Stimulated activated CD8-positive, alpha-beta memory T cell treated with anti-CD3 and anti-CD28 coated beads, Interleukin-4, amount 100 ng/mL, for 4 hours (primary cell): ENCODE measurements at places on chromosomes 13 and 19.

DNA sequence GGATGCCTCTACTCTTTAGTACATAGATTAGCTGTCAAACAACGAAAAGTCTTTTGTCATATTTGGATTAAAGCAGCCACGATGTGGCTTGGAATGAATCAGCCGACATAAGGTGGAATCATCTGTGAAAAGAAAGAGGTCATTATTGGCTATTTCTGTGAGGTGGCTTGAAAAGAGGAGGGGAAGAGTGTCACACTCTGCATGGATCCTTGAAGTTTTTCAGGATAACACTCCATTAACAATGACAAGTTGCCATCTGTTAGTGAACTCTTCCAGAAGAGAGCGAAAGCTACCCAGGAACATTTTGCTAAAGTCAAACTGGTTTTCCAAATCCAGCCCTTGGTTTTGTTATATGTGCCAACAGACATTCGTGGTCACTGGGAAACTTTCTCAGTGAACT, 1604.8 kb downstream of the OLFM4 start:
- no peak for DNase-seq

DNA sequence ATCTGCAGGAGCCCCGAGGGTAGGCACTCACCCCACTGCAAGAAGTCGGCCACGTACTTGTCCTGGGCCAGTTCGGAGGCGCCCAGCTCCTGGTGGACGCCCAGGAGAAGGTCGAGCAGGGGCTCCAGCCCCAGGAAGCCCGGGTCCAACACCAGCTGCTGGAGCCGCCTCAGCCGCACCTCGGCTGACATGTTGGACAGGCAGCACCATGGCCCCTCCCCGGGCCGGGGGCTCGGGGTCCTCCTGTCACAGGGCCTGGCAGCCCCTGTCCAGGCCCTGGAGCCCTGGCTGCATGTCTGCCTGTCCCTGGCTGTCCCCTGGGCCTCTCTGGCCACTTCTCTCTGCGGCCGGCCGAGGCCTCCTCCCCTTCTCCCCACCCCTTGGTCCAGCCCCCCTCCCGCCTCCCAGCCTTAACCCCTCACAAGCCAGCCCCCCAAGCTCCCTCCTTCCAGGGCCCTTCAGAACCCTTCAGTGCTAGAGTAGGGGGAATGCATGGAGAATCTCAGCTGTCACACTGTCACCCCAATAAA, at the start of gene DMPK:
Gene DMPK, minus strand, starts transcription at position 329 of the 530 bp plus-strand sequence. Its CDS starts 138 bp downstream, at position 191.
- no peak for DNase-seq

DNA sequence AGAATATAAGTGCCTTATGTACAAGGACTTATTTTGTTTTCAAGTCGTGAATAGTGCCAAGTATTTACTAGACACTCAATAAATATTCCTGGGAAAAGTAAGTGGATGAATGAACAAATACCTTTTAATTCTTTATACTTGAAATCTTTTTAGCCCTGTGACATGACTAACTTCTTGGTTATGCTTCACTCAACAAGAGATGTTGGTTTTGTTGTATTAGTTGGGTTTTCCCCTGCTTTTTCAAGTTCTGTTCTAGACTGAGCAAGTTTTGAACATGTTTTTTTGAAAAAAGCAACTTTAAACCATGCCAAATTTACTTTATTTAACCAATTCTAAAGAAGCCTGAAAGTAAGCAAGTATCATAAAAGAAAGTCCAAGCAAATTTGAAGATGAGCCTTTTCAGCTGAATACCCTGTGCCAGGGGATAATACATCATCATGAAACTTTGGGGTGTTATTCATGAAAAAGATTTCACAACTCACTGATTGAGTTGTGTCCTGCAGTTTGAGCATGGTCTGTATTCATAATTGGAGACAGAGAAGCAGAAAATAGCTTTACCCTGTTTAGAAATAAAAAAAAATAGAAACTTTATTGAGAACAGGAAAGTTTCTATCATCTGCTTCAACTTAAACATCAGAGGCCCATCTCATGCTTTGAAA, 11.1 kb downstream of the LMO7 start:
- DNase-seq, result no peak

DNA sequence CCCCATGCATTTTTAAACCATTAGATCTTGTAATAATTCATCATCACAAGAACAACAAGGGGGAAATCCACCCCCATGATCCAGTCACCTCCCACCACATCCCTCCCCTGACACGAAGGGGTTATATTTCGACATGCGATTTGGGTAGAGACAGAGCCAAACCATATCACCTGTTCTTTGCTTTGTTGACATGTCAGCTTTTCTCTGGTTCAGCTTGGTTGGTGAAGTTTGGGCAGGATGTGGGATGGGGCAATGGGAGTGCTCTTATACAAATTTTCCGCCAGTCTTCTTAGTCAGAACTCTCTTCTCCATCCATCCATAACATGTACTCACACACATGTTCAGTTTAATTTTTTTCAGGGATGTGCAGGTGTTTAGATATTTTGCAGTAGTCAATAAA, 12.9 kb downstream of the TPP2 start:
- no peak for DNase-seq

GRCh38 chr19:49560358-49560900, 19.9 kb downstream of the NOSIP start:
- no peak for DNase-seq

DNA sequence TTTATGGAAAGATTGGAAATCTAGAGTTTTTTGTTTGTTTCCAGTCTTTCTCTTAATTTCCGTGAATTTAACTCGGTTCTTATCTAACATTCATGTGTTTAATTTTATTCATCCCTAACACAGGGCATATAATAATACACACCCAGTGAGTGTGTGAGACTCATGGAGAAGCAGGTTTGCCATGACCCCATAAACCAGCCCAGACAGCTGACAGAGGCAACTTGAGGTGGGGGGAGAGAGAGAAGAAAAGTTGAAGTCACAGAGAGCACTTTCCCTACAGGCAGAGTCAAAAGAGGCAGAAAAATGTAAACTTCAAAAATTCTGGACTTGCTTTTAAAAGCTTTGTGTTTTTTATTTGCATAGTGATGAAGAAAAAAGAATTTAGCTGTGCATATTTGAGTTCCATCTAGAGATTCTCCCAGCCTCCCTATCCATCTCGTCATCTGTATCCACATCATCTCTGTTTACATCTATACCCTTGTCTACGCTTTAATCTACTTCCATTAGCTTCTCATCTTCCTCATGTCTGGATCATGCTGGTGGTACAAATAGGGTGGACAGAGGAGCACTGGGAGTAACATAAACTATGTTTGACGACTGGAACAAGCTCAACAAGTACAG, 60.2 kb downstream of the THSD1 start:
- DNase-seq, result no peak

- DNase-seq, result no peak
Observed at GRCh38 chr13:97403893-97404750, 29.8 kb upstream of the RAP2A start.

DNA sequence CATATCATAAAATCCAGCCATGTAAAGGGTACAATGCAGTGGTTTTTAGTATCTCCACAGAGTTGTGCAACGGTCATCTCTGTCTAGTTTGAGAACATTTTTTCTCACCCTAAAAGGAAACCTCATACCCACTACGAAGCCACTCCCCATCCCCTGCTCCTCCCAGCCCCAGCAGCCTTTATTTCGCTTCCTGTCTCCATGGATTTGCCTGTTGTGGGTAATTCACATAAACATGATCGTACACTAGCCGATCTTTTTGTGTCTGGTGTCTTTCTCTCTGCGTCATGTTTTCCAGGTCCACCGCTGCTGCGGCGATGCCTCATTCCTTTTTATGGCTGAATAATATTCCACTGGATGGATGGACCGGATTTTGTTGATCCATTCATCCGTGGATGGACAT, 28.6 kb downstream of the BICRA start:
- DNase-seq, result no peak

DNA sequence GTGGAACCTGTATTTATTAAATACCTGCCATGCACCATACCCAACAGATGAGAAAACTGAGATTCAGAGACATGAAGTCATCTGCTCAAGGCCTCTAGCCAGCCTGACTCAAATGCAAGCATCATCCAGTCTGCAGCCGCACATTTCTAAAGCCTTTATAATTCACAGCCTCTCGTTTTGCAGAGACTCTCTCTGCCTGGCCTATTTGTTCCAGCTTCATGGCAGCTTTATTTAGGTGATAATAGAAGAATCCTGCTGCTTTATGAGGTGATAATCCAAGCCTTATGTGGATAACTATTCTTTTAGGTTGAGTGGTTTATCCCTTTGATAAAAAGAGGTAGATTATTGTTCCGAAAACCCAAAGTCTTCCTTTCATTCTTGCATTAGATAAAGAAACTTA, 58.4 kb downstream of the OXGR1 start:
- no peak for DNase-seq

GRCh38 chr13:43567608-43568007, 219.2 kb downstream of the ENOX1 start:
- no peak for DNase-seq

- DNase-seq, result no peak
Observed at GRCh38 chr19:38070573-38070972, 153.4 kb downstream of the DPF1 start.

GRCh38 chr13:98366010-98366409, 188.9 kb upstream of the RNF113B start:
- DNase-seq, result no peak

DNA sequence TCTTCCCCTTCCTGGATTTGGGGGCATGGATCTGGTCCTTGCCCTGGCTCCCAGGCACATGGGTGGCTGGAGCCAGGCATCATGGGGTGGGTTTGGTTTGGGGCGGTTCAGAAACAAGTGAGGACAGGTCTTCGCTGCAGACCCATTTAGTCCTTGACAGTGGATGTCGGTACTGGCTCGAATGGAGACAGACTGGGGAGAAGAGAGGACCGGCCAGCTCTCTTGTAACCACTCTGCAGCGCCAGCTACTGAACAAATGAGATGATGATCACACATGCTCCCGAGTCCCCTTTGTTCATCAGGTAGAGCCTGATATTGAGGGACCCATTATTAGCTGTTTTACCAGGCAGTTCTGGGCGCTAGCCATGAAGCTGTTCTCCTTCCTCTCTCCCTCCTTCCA, 64.5 kb downstream of the CHST8 start:
- DNase-seq, result no peak
